ENCODE measurements at places on chromosomes 4 and X.

DNA sequence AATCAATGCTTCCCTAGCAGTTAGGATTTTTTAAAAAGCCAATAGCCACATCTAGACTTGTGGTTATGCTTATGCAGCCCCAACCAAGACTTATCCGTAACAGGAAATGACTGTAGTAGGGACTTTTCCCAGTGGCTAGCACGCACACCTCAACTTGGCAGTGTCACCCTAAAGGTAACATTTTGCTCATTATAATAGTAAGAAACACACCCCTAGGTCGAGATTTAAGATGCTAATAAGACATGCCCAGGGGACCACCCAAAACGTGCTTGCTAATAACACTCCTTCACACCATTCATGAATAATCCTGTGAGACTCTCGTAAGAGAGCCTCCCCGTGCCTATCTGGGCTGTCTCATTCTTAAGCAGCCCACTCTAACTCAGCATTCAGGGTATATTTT lies 195.3 kb downstream of the CHIC1 start:
- DNase-seq: no peak

GRCh38 chr4:56130606-56131155 lies 181.9 kb downstream of the CEP135 start:
- no peak for DNase-seq

GRCh38 chr4:16530688-16531635 lies 304.7 kb upstream of the TAPT1 start:
- no peak for DNase-seq

DNA sequence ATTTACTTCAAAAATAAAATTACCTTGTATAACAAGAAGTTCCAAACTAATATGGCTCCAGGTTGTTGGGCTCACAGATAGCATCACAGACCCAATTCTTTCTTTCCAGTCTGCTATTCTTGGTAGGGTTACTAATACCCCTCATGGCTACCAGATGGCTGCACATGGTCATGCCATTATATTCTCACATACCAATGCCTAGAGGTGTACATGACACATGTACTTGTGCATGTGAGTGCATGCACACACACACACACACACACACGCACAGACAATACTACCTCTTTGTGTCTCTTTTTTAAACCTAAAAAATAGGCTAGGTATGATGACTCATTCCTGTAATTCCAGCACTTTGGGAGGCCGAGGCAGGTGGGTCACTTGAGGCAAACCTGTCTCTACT lies 31.1 kb downstream of the FBXO8 start:
- no peak for DNase-seq

GRCh38 chrX:912677-913076 lies 282.1 kb downstream of the SHOX start:
- DNase-seq: no peak

DNA sequence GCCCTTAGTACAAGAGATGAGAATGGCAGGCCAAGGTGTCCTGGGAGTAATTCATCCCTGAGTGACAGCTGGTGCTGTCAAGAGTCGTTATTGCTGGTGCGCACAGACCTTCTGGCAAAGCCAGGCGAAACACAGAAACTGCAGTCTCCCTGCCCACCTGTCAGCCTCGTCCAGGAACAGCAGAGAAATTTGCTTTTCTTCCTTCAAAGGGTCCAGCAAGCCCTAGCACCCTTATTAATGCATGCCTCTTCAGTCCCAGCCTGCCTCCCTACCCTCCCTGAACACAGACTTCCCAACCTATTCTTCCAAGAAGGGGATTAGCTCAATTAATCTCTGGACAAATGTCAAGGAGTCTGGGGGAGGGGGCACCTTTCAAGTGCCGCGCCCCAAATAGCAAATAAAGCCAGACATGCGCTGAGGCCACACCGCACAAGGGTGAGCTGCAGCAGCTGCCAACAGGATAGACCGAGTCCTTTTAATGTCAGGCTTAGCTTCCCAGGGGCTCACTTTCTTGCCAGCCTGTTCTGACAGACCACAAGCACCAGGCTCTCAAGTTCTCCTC lies 250.7 kb upstream of the RASGEF1B start:
- DNase-seq: no peak

GRCh38 chr4:80900908-80901307 lies 129.6 kb upstream of the BMP3 start:
- DNase-seq: no peak

- no peak for DNase-seq
Measured at GRCh38 chr4:148540622-148541326, 98.6 kb upstream of the NR3C2 start.

GRCh38 chr4:165621983-165622382 lies 243.2 kb downstream of the CPE start:
- DNase-seq: no peak

GRCh38 chrX:27964432-27964831 lies 16.8 kb downstream of the DCAF8L1 start:
- DNase-seq: no peak

DNA sequence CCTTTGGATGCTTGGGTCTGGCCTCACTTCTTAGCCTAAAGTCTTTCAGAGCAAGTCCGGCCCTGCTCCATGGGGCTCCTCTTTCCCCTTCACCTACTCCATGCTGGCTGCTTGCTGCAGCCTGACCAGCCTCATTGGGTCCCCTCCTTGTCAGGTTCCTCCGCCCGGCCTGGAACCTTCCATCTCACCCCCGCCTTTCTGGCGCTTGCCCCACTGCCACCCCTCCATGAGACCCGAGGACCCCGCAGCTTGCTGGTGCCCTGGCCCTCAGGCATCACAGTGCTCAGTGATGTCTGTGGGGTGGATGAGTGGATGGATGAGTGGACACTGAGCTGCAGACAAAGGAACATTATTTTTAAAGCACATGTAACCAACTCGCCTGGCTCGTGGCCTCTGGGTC lies 24.7 kb downstream of the SORCS2 start:
- DNase-seq: no peak

- no peak for DNase-seq
Measured at GRCh38 chrX:30910124-30910860, 21.2 kb upstream of the TAB3 start.

DNA sequence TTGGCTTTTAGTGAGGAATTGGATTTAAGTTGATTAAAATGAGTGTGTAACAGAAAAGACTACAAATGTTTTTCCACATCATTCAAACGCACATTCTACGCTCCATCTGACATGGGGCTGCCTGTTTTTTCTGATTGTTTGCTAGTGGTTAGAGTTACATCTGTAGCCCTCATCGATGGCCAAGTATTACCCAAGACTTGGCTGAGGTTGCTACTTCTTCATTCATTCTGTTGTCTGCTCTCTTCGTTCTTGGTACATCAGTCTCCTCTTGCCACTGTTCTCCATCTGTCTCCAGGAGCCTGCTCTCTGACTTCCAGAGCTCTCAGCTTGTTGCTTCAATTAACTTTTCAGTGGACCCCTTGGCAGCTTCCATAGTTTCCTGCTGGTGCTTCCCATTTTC lies 1844.6 kb upstream of the TENM3 start:
- DNase-seq: no peak

DNA sequence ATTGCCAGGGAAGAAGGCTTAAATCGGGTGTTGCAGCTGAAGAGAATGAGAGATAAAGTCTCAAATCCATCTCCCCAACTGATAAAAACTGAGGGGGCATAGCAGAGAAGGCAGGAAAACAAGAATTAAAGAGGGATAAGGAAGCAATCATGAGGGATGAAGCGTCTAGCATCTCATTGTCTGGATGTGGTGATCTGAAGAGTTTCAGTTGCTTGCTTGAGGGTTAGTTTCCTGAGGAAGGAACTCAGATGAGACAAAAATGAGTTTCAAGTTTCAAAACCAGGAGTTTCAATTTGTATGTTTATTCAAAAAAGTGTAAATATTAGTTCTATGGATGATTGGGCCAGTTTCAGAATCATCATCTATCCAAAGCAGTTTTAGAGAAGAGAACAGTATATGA lies 496.9 kb downstream of the RAB28 start:
- no peak for DNase-seq

DNA sequence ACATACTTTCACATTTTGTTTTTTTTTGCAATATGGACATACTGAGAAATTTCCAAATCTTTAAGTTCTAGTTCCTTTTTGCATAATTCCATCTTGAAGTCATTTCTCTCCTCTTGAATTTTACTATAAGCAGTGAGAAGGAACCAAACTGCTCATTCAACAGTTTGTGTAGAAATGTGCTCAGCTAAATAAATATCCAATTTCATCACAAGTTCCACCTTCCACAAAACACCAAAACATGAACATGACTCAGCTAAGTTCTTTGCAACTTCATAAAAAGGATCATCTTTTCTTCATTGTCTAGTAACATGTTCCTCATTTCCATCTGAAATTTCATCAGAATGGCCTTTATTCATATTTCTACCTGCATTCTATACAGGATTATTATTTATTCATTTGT lies 77.3 kb upstream of the FGF13 start:
- no peak for DNase-seq
